ENCODE measurements at places on chromosomes 13 and 19.

DNA sequence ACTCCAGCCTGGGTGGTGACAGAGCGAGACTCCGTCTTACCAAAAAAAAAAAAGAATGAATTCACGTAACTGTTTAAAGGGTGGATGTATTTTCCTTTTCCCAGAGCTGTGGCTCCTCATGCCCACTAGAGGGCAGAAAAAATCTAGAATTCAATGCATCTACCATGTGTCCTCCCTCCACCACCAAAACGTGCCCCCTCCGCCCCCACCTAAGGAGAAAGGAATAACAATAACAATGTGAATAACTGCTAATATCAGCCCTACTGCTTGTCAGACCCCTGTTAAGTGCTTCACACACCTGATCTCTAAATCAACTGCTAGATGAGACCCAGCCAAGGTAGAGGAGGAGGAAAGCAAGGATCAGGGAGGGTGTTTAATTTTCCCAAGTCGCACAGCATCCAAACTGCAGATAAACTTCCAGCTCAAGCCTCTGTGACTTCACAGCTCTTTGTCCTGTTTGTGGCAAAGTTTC lies 20.2 kb upstream of the PNMA8B start:
- peak; percentile 76 for DNase-seq

DNA sequence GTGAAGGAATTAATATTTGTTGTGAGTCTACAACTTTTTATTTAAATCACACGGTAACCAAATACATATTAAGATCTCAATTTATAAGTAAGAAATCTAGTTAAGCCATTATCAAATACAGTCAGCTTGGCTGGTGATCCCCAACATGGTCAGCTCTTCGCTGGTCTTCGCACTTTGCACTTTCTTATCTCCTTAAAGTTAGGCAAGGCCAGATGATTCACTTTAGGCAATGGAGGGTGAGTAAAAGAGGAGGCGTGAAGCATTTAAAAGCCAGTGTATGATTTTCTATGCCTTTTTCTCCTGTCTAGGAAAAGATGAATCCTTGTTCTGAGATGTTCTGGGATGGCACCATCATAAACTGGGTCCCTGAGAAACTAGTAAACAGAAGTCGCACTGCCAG lies 793.7 kb upstream of the ARGLU1 start:
- no peak for DNase-seq

- DNase-seq, result no peak
These were observed 1.9 kb downstream of the C19orf81 start for GRCh38 chr19:50651174-50651573.

DNA sequence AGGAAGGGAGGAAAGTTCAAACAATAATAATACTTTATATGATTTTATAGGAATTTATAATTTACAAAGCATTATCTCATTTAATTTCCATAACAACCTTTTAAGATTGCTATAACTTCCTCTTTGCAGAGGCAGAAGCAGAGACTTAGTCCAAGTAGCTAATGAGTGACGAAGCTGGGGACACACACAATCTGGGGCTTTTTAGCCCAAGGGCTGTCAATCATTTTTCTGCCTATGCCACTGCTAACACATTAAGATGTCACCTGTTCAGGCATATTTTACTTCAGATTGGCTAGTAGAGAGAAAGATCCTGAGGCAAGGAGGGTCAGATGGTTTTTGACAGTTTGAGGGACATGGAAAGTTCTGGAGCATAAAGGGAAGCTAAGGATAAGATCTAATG lies 12.6 kb downstream of the SCEL start:
- no peak for DNase-seq

DNA sequence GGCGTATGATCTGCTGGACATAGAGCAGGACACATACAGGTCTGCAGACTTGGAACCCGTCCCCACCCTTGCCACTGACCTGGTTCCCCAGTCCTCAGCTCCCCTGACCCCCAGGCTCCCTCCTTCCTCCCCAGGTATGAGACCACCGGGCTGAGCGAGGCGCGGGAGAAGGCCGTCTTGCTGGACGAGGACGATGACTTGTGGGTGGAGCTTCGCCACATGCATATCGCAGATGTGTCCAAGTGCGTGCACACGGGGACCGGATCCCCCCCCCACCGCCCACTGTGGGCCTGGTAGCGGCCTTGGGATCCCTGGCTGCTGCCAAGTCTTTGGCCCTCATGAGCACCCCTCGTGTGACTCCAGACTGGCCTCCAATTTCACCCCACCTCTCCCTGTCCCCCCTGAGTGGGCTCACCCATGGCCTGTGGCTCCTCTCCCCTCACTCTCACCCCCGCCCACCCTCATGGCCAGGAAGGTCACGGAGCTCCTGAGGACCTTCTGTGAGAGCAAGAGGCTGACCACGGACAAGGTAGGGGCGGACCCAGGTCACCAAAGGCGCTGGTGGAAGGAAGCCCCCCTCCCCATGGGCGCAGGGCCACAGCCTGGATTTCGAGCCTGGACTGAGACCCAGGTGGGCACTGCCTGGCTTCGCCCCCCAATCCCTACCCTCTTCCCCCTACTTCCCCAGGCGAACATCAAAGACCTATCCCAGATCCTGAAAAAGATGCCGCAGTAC lies 5.6 kb downstream of the STXBP2 start:
- DNase-seq, result no peak

- peak; percentile 61 for DNase-seq
These were observed 34.2 kb downstream of the THSD1 start for GRCh38 chr13:52371736-52372247.

DNA sequence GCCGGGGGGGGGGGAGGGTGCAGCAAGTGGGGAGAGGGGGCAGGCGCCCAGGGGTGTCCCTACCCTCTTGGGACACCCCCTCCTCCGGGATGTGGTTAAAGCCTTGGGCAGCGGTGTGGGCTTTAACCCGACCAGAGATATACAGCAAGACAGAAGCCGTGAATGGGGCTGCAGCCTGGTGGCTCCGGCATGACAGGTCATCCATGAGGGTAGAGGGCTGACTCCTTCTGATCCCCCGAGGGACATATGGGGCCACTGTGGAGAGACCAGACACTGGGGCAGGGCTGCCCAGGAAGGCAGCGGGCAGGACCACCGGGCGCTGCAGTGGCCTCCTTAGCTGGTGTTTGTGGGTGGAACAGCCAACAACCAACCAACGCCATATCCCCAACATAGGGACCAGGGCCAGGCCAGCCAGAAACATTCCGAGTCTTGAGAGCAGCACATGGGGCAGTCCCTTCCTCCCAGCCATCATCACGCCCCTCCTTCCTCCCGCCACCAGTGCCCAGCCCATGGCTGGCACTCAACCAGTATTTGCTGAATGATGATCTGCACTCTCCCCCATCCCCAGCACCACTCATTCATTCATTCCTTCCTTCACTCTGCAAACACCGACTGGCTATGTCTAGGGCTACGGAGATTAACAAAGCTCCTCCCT lies 18.2 kb downstream of the ELAVL1 start:
- no peak for DNase-seq

GRCh38 chr19:5990289-5990797 lies 12.4 kb upstream of the RANBP3 start:
- DNase-seq, result no peak

GRCh38 chr19:37817180-37817981 lies 38.0 kb upstream of the ZNF573 start:
- DNase-seq, result peak; percentile 87

- no peak for DNase-seq
These were observed 9.1 kb upstream of the VWA8 start for GRCh38 chr13:41970022-41970421.

DNA sequence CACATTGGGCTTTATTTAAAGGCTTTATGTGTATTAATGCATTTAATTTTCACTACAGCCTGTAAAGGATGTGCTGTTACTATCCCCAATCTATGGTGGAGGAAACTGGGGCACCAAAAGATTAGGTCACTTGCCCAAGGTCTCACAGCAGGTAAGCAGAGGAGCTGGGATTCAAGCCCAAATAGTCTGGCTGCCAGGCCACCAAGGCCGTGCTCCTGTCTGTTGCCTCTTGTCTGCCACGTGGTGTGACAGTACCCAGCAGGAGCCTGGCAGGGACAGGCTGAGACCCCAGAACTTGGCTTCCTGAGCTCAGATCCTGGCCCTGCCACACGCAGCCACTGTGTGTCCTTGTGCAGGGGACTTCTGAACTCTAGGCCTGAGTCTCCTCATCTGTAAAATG lies 4.5 kb downstream of the NTN5 start:
- DNase-seq, result no peak

GRCh38 chr19:29241324-29241723 lies 28.4 kb upstream of the UQCRFS1 start:
- no peak for DNase-seq

GRCh38 chr13:60351326-60351725 lies 45.7 kb upstream of the TDRD3 start:
- DNase-seq, result peak; percentile 49

DNA sequence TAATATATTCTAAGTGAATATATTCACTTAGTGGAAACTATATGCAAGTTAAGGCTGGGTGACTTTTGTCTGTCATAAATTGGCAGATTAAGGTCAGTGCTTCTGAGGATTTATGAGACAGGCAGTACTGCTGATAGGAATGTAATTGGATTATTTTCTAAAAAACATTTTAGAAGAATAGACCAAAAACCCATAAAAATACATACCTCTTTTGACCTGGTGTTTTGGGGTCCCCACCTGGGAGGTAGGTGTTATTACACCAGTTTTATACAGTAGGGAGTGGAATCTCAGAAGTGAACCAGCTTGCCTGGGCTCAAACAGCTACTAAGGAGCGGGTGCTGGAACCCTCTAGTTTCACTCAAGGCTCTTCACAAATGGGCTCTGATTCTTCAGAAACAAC lies 25.3 kb downstream of the COG3 start:
- DNase-seq, result no peak

DNA sequence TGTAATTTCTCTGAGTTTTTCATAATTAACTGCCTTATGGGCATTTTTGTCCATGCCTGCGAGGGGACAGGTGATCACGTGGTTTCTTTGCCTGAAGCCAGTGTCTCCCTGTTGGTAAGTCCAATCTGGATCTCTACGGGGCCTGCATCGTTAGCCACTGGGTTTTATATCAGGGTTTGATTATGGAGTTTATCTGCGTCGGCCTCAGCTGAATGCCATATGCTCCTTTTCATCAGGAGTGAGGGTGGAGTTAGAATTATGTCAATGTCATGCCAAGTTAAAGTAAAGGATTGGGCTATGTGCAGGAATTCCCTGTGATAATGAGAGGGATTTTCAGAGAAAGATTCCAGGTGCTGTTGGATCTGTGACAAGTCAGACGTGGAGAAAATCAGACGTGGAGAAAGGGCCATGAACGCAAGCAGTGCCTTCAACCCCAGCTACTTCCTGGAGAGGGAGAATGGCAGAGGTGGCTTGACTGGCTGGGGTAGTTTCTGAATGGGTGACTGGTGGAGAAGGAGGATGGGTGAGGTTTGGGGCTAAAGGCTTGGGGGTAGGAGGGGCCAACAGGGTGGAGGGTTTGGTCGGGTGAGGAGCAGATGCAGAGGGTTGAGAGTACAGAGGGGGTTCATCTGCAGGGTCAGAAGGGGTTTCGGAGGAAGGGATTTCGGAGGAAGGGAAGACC lies 24.3 kb downstream of the TMEM255B start:
- DNase-seq, result no peak

DNA sequence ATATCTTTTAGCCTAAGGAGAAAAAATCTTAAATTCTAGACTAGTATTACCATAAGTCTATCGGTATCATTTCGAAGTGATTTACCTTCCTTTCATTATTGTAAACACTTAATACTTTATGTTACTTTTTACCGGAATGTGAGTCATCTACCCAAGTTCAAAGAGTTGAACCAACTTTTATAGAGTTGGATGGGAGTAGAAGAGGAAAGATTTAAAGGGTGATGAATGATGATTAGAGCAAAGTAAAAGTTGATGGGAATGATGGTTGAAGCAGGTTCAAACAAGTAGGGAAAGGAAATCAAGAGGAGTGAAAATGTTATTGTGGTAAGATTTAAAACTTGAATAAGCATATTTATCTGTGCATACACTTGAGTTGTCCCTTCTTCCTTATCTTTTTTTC lies 11.3 kb upstream of the LPAR6 start:
- DNase-seq, result no peak

DNA sequence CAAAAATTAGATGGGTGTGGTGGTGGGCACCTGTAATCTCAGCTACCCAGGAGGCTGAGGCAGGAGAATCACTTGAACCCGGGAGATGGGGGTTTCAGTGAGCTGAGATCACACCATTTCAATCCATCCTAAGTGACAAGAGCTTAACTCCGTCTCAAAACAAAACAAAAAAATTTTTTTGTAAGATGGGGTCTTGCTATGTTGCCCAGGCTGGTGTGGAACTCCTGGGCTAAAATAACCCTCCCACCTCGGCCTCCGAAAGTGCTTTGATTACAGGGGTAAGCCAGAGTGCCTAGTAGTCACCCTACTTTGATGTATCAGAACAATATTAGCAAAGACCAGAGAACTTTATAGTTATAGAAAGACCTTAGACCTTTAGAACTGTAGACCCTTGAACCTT lies 7.9 kb downstream of the SPTBN4 start:
- DNase-seq, result no peak

GRCh38 chr19:40229484-40229883 lies 3.0 kb upstream of the CCNP start:
- DNase-seq, result peak; percentile 58

DNA sequence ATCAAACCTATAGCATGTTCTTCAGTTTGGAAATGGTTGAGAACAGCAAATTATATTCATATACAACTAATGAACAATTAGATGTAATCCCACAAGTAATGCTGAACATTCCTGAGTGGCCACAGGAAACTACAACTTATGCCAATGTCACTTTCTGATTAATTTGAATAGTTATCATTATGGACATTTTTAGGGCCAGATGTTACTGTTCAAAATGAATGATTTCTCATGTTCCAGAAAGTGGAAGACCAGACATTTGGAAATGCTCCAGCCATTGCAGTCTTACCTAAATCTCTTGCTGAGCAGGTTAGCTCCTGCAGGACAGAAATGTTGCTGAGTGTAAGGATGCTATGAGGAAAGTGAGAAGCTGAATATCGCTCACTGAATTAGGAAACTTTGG lies 819.8 kb downstream of the PCDH9 start:
- DNase-seq, result no peak

- no peak for DNase-seq
These were observed 463 bp upstream of the GPC6 start for GRCh38 chr13:93226065-93226622.

GRCh38 chr13:35961461-35962220 lies 169.5 kb downstream of the DCLK1 start:
- DNase-seq, result no peak

- DNase-seq, result no peak
These were observed 656.0 kb downstream of the GPC5 start for GRCh38 chr13:92054389-92054788.

GRCh38 chr19:46963093-46963734 lies 56.4 kb upstream of the NPAS1 start:
- peak; percentile 80 for DNase-seq

DNA sequence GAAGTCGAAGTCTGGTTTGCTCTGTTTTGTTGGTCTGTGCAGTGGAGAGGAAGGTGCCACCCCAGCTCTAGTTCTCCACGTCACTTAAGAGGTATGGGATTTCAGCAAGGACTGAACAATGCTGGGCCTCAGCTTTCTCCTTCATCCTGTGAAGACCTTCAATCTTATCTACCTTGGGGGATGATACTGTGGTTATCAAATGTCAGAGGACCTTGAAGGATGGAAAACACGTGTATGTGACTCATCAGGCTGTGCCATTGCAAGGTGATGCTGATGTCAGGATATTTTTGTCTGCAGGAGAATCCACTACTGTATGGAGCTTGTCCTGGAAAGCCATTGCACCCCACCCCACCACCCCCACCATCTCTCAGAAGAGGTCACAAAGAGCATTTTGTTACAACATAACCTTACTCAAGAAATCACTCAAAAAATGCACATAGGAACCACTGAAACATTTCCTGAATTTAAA lies 81.4 kb upstream of the UQCRFS1 start:
- DNase-seq, result no peak

All from AG08395 (cell line).